Adrenal gland (tissue), 19 donors: ENCODE measurements at places on chromosomes 6 and 20. TPM values are rescaled to one million over a fixed set of nuclear protein-coding genes. Genes with fewer than 3 reads are reported as not detected.

Gene BTN1A1
- total RNA-seq: not detected

DNA sequence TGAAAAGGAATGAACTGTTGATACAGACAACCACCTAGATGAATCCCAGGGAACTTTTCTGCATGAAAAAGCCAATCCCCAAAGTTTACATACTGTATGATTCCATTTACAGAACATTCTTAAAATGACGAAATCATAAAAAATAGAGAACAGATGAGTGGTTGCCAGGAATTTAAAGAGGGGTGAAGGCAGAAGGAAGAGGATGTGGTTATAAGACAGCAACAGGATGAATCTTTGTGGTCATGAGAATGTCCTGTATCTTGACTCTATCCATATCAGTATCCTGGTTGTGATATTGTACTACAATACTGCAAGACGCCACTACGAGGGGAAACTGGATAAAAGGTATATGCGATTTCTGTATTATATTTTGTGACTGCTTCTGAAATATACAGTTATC, 70.1 kb upstream of the EMILIN3 start:
- no peaks in the 10 kb centered on the region for H3K36me3 ChIP-seq
- no peak overlapping the region for H3K27ac ChIP-seq
- no peak overlapping the region for H3K4me3 ChIP-seq

- no peaks in the 10 kb centered on the region for H3K36me3 ChIP-seq
- no peak overlapping the region for H3K4me3 ChIP-seq
- H3K27me3 ChIP-seq: no peaks in the 10 kb centered on the region
- H3K4me1 ChIP-seq: no peaks in the 10 kb centered on the region
- no peak overlapping the region for H3K27ac ChIP-seq
Measured at GRCh38 chr6:42352856-42353564, 98.7 kb downstream of the TRERF1 start.

- H3K27me3 ChIP-seq: no peaks in the 10 kb centered on the region
- no peak overlapping the region for H3K27ac ChIP-seq
- no peak for DNase-seq
- H3K36me3 ChIP-seq: no peaks in the 10 kb centered on the region
Measured at GRCh38 chr20:61414455-61414991, 162.5 kb downstream of the CDH4 start.

- H3K4me1 ChIP-seq: no peaks in the 10 kb centered on the region
- DNase-seq: no peak
- H3K27me3 ChIP-seq: no peaks in the 10 kb centered on the region
- H3K27ac ChIP-seq: peak overlapping the region; percentile 80
- no peaks in the 10 kb centered on the region for H3K36me3 ChIP-seq
Measured at GRCh38 chr6:18328540-18328939, 58.6 kb upstream of the RNF144B start.

GRCh38 chr6:112188906-112189305, 65.5 kb downstream of the LAMA4 start:
- H3K27me3 ChIP-seq: no peaks in the 10 kb centered on the region
- no peaks in the 10 kb centered on the region for H3K36me3 ChIP-seq
- no peak overlapping the region for H3K27ac ChIP-seq
- H3K4me1 ChIP-seq: no peaks in the 10 kb centered on the region

- peaks cover 11% of the 10 kb centered on the region for H3K27me3 ChIP-seq
- no peak overlapping the region for H3K4me3 ChIP-seq
- H3K4me1 ChIP-seq: no peaks in the 10 kb centered on the region
- H3K36me3 ChIP-seq: no peaks in the 10 kb centered on the region
- H3K27ac ChIP-seq: no peak overlapping the region
- no peak for DNase-seq
Measured at GRCh38 chr6:125534430-125535263, 214.8 kb upstream of the HEY2 start.

DNA sequence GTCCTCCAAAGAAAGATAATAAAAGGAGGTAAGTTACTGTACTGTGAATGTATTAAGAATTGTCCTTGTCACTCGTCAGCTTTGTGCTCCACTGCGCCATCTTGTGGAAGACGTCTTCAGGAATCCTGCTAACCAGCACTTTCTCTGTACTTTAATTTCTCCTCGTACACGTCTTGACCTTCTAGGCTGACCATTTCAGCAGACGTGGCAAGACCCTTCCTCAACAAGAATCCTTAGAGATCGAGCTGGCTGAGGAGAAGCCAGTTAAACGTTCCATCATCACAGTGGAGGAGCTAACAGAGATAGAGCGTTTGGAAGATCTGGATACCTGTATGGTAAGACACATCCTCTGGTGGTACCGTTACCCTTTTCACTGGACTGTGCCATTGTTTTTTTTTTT, 95.5 kb upstream of the SCGN start:
- DNase-seq: peak; percentile 86
- H3K4me3 ChIP-seq: no peak overlapping the region
- no peak overlapping the region for H3K27ac ChIP-seq
- no peaks in the 10 kb centered on the region for H3K27me3 ChIP-seq

Gene HSPA1A
- 228 TPM for total RNA-seq

Gene UNC5CL
- 1.1 TPM for total RNA-seq

GRCh38 chr6:7897461-7898192, 13.0 kb downstream of the TXNDC5 start:
- H3K27ac ChIP-seq: no peak overlapping the region
- no peaks in the 10 kb centered on the region for H3K4me1 ChIP-seq
- no peak overlapping the region for H3K4me3 ChIP-seq

Gene B3GAT2
- total RNA-seq: not detected

DNA sequence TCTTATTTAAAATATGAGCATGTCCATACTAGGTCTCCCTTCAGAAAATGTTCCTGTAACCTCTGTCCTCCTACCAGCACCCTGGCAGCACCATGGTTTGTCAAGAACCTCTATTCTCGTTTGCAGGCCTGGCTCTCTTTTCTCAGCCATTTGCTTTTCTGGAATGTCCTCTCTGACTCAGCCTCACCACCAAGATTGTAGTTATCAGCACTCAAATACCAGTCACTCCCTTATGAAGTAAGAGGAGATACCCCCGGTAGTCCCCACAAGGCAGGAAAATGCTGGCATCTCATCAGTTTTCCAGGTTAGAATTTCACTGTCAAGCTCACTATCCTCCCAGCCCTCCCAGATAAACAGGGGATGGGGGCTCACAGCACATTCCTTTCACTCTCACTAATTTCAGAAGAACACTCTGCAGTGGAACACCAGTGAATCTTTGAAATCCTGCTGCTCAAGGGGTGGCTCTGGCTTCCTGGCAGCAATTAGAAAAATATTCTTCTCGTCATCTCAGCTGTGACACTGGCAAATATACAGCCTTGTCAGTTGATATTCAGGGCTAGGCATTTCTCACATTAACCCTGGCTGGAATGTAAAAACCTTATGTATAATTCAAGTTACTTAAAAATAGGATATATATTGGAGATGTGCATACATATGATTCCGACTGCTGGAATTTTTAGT, 129.2 kb downstream of the TBX18 start:
- DNase-seq: no peak
- H3K27me3 ChIP-seq: no peaks in the 10 kb centered on the region
- no peak overlapping the region for H3K27ac ChIP-seq

Gene CD109
- total RNA-seq: 3.1 TPM

Gene PTGIS
- total RNA-seq: 15.0 TPM

Gene RIMS4
- 0.11 TPM for total RNA-seq

GRCh38 chr6:15623276-15624116, 39.3 kb downstream of the DTNBP1 start:
- DNase-seq: no peak
- no peaks in the 10 kb centered on the region for H3K36me3 ChIP-seq
- no peaks in the 10 kb centered on the region for H3K4me1 ChIP-seq
- H3K4me3 ChIP-seq: no peak overlapping the region

Gene SLC35F1
- total RNA-seq: 3.3 TPM

DNA sequence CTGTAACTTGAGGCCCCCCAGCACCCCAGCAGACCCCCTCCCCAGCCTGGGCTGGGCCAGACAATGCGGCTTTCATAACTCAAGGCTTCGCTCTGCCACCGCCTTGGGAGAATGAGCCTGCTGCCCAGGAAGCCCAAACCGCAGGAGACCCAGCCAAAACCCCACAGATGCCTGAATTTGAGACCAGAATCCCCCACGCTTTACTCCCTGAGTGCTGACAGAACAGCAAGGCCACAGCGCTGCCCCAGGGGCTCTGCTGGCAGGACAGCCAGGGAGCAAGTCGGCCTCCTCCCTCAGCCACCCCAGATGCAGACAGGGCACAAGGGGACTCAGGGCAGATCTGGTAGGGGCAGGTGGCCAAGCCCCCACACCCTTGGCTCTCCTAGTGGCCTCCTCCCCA, 2.2 kb downstream of the MDFI start:
- H3K4me1 ChIP-seq: peaks cover 16% of the 10 kb centered on the region
- no peak for DNase-seq
- no peaks in the 10 kb centered on the region for H3K36me3 ChIP-seq
- H3K27me3 ChIP-seq: peaks cover 22% of the 10 kb centered on the region
- no peak overlapping the region for H3K27ac ChIP-seq

DNA sequence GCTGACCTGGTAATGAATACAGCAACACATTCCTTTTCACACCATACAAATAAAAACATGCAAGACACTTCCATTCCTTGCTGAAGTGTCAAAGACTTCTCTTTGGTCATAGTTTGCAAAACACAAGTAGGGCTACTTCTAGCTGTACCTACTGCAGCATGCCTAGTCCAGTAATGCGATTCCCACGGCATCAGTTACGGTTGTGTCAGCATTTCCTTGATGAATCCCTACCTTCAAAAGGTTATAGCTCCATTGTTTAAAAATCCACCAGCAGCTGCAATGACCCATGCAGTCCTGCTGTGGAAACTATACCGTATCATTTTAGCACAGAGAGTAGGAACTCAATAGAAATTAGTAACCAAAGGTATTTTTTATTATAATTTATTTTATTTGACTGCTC, 1371.5 kb downstream of the EPHA7 start:
- no peak overlapping the region for H3K4me3 ChIP-seq
- H3K27ac ChIP-seq: no peak overlapping the region
- H3K4me1 ChIP-seq: no peaks in the 10 kb centered on the region
- no peaks in the 10 kb centered on the region for H3K36me3 ChIP-seq

DNA sequence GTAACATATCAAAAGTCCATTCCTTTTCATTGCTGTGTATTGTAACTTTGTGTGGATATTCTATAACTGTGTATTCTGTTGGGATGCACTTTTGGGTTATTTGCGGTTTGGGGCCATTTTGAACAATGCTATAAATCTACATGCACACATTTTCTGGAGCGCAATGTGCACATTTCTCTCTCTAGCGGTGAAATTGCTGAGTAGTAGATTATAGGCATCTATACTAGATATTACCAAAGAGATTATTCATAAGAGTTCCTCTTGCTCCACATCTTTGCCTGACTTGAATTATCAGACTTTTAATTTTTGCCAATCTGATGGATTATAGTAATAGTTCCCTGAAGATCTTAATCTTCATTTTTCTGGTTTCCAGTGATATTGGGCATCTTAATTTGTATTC, 18.3 kb upstream of the FRK start:
- no peaks in the 10 kb centered on the region for H3K36me3 ChIP-seq
- DNase-seq: no peak
- H3K27ac ChIP-seq: no peak overlapping the region
- H3K4me1 ChIP-seq: no peaks in the 10 kb centered on the region
- no peak overlapping the region for H3K4me3 ChIP-seq

DNA sequence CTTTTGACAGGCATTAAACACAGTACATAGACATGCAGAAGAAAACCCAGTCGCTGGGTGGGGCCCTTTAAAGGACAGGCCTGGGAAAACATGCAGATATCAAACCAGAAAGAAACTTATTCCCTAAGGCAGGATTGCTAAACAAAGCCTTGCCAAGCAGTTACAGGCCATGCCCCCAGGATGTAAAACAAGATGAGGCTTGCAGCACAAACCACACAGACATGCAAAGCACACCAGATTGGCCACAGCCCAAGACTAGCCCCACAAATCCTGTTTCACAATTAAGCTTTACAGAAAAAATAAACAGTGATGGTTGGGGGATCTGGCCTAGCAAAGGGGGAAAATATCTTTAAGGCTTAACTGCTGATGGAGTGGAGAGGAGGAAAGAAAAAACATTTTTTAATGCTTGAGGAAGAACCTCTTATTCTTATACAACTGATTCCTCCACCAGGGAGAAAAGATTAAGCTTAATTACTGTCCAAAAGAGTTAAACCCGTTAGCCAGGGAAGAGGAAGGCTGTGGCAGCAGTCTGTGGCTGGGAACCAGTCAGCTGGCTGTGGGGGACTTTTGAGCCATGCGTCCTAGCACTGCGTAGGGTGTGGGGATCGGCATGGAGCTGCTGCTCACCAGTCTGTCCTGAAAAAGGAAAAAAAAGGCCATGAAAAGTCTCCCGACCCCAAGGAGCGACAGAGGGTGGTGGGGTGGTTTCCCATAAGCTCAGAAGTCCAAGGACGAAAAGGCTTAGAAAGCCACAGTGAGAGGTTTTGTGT, 28.4 kb downstream of the COL19A1 start:
- no peaks in the 10 kb centered on the region for H3K27me3 ChIP-seq
- no peak for DNase-seq
- no peak overlapping the region for H3K27ac ChIP-seq

Gene C2
- total RNA-seq: 61.3 TPM

- H3K4me1 ChIP-seq: no peaks in the 10 kb centered on the region
- H3K4me3 ChIP-seq: no peak overlapping the region
- no peaks in the 10 kb centered on the region for H3K36me3 ChIP-seq
- H3K27ac ChIP-seq: no peak overlapping the region
Measured at GRCh38 chr6:140345935-140346334, 971.5 kb upstream of the CITED2 start.

- H3K27ac ChIP-seq: no peak overlapping the region
- no peak overlapping the region for H3K4me3 ChIP-seq
- H3K4me1 ChIP-seq: no peaks in the 10 kb centered on the region
- no peaks in the 10 kb centered on the region for H3K27me3 ChIP-seq
Measured at GRCh38 chr20:42338294-42339201, 720.4 kb upstream of the CHD6 start.

Gene GTSF1L
- not detected for total RNA-seq

DNA sequence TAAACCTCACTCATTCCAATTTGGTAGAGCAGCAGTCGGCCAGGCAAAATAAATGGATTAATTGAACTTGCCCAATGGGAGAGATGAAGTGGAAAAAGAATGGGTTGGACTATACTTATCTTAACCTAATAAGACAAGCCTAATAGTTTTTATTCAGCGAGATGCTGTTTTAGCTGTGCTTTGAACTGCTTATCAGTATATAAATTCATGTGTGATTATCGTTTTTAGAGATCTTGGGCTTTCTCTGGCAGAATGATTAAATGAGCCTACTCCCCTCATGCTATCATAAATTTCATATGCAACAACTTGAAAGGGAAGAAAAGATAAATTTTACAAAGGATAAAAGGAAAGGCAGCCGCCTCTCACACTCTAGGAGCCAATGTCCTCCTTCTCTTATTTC, 59.8 kb downstream of the SNAP25 start:
- DNase-seq: no peak
- H3K27me3 ChIP-seq: peaks cover 3% of the 10 kb centered on the region
- no peaks in the 10 kb centered on the region for H3K4me1 ChIP-seq
- H3K4me3 ChIP-seq: no peak overlapping the region

DNA sequence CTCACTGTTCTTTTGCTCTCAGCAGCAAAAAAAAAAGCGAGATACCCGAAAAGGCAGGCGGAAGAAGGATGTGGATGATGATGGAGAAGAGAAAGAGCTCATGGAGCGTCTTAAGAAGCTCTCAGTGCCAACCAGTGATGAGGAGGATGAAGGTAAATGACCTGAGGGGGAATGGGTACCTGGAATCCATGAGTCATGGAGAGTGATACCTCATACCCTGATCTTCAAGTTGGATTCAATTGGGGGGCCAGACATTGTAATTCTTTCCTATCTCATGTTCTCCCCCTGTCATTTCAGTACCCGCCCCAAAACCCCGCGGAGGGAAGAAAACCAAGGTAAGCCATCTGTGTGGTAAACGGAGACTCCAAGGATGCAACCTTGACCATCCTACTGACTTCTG, 6.8 kb downstream of the ABCF1 start:
- H3K27ac ChIP-seq: no peak overlapping the region
- H3K36me3 ChIP-seq: peaks cover 66% of the 10 kb centered on the region
- no peak for DNase-seq
- peaks cover 18% of the 10 kb centered on the region for H3K4me1 ChIP-seq
- no peak overlapping the region for H3K4me3 ChIP-seq
